IMR-90 (cell line): ENCODE measurements at places on chromosomes 12 and 14. TPM values are rescaled to one million over a fixed set of nuclear protein-coding genes. Genes with fewer than 3 reads are reported as not detected.

The NINJ2 gene
- not detected in 2 replicates for polyA plus RNA-seq

DNA sequence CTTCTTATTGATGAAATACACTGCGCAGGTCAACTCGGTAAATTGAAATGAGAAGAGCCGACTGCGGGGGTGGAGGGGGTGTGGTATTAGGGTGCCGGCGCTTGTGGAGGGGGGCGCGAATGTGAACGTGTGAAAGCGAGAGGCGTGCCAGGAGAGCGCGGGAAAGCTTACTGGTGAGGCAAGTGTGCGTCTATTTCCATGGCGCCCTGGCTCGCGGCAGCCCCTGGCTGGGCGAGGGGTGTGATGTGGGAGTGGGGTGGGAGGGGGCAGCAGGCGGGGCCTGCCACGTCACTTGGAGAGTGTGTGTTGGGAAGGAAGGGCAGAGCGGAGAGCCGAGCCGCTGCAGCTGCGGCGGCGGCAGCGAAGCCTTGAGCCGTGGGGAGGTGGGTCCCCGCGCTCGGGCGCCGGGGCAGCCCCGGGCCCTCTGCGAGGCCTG is 88.8 kb downstream of the GALNT8 start:
- DNase-seq, result no peak

GRCh38 chr12:94308612-94309011 is 151.1 kb downstream of the CEP83 start:
- DNase-seq, result no peak

- DNase-seq, result peak; percentile 87
Measured at GRCh38 chr14:71716041-71716772, 216.0 kb upstream of the RGS6 start.

- no peak for DNase-seq
Measured at GRCh38 chr12:31803306-31804184, 74.7 kb upstream of the AMN1 start.
